ENCODE measurements at places on chromosomes 16 and 17.

GRCh38 chr16:4257646-4258556 lies 14.9 kb downstream of the TFAP4 start:
- DNase-seq, result no peak

DNA sequence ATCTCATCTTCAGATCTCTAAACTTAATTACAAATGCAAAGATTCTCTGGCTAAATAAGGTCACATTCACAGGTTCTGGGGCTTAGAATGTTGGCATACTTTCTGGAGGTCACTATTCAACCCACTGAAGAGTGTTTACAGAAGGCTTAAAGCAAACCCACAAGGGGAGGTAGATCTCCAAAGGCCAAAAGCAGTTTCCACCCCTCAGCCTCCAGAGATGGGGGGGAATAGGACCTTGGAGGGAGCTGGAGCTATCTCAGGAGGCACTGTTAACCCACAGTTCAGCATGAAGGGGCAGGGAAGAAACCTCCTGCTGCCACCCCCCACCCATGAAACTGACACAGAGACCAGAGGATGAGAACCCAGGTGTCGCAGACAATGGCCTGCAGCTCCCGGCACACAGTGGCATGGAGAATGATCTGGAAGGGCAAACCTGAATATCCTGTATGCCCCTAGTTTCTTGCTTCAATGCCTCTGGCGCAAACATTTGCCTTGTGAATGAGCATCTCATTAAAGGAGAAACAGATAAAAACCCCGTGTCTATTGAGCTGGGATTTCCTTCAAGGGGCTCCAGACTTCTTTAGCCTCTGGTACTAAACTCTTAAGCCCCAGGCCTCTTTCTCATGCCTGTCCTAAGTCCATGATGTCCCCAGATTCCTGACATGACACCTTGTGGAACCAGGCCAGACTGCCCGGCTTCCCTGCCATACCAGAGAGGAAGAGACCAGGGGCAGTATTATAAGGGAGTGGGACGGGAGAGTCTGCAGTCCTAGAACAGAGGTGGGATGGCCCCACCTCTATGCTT lies 103.1 kb upstream of the CDH5 start:
- DNase-seq, result no peak

- no peak for DNase-seq
These were observed 43.1 kb upstream of the HAPSTR1 start for GRCh38 chr16:9048302-9048700.

GRCh38 chr17:70394473-70395232 lies 225.3 kb downstream of the KCNJ2 start:
- no peak for DNase-seq
